Stimulated activated CD4-positive, alpha-beta T cell treated with anti-CD3 and anti-CD28 coated beads, TNF-alpha, amount 100 ng/mL, for 1 hour (primary cell): ENCODE measurements at places on chromosomes 1 and 21.

DNA sequence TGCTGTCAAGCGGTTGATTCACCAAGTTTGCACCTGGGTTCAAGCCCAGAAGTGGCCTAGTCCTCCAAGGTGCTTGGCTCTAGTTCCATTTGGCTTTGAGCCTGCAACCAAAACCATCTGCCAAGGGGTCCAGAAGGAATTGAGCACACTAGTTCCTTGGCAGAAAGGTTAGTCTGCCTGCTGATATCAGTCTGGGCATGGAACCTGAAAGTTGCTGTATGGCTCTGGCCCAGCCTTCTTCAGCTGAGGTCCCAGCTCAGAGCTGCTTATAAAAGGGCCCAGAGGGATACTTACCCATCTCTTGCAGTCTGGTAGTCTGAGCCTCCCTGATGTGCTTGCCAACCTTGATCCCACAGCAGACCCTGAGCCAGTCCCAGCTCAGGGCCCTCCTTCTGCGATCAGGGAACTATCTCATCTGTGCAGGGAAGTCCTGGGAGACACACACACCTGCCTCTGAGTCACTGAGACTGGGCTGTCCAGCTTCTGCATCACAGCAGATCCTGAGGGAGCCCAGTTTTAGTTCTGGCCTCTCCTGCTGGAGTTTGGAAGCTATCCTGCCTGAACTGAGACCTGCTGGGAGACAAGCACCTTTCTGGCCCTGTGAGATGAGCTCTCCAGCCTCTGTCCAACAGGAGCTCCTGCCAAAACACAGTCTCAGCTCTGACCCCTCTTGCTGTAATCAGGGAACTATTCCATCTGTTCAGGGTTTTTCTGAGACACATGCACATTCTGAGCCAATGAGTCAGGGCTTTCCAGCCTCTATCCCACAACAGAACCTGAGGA lies 75.8 kb downstream of the CTH start:
- DNase-seq = no peak

DNA sequence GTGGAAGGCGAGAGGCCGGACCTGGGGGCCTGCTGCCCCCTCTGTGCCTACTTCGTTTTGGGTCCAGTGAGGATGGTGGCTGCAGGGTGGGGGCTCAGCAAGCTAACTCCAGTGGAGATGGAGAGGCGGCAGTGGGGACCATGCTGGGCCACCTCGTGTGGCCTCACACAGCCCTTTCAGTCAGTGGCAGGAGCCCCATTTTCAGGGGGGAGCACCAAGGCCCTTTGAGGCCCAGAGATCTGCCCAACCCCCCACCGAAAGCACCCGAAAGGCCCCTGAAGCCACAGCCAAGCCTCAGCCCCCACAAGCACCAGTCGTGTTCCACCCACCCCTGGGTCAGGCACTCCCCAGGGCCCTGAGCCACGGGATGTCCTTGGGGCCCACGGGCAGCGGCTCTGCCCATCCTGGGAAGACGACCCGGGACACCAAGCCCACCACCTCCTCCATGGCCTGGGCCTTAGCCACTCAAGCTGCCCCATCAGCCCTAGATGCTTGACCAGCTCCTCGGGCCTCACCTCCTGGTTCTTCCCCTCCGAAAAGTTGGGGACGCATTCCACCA lies 345 bp downstream of the FTCD start:
- DNase-seq = no peak

GRCh38 chr1:24992761-24993211 lies 62.7 kb upstream of the RUNX3 start:
- DNase-seq = no peak

GRCh38 chr1:26978901-26979300 lies 14.6 kb upstream of the TRNP1 start:
- DNase-seq = no peak

- no peak for DNase-seq
These were observed 38.8 kb downstream of the ST6GALNAC5 start for GRCh38 chr1:76905876-76906595.

GRCh38 chr1:107524301-107524700 lies 383.5 kb downstream of the NTNG1 start:
- DNase-seq = no peak

- no peak for DNase-seq
These were observed 2.1 kb downstream of the KDM5B start for GRCh38 chr1:202805886-202806844.

DNA sequence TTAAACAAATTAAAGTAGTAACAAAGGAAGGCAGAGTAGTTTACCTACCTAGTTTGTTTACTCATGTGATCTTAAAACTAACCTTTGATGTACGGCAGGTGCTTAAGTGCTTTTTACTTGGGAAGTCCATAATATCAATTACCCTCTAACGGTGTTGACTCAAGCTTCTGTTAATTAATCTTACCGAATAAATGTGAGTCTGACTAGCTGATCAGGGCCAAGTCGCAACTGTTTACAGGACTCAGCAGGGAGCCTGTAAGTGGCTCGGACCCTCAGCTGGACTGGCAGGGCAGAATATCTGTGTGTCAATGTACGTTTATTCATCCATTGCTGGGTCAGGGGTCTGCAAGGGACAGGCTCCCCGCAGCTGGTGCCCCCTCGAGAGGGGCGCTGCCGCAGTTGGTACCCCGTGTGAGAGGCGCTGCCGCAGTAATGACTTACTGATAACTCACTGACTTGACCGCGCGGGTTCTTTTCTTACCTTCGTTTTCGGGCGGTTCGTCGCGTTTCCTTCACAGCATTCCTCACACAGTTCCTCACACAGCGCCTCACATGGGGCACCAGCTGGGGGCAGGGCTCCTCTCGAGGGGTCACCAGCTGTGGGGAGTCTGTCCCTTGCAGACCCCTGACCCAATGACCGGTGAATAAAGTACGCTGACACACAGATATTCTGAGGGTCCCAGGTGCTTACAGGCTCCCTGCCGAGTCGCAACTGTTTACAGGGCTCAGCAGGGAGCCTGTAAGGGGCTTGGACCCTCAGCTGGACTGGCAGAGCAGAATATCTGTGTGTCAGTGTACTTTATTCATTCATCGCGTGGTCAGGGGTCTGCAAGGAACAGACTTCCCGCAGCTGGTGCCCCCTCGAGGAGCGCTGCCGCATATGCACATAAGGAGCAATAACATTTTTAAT lies 3.0 kb downstream of the FMO1 start:
- DNase-seq = no peak

DNA sequence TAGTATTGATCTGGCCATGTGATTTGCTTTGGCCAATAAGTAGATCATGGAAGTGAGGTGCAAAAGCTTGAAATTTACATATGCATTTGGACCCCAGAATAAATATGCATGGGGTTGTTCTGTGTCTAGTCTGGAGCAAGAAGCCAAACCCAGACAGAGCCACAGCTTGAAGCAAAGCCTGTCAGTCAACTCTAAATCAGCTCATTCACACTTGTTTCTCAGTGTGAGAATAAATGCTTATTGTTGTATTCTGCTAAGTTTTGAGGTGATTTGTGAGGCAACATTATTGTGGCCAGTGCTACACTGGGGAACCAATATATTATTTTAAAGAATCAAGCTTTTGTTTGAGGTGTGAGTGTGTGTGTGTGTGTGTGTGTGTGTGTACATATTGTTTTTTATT lies 12.2 kb upstream of the PGLYRP3 start:
- no peak for DNase-seq

- no peak for DNase-seq
These were observed 19.8 kb upstream of the LY9 start for GRCh38 chr1:160776178-160776577.

DNA sequence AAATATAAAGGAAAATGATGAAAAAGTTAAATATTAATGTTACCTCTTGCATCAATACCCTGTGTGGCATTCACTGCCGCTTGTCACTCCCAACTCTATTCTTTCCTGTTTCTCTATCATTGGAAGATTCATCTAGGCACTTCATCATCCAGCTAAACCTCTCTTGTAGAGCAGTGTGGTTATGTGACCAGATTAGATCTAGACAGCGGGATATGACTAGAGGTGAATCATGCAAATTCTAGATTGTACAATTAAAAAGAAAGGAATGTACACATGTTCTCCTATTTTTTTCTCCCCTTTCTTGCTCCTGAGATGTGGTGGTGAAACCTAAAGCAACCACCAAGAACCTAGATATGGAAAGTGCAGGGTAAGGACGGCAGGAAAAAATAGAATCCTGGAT lies 174.1 kb downstream of the LBR start:
- DNase-seq = no peak

GRCh38 chr1:31689379-31689778 lies 14.4 kb downstream of the COL16A1 start:
- no peak for DNase-seq

DNA sequence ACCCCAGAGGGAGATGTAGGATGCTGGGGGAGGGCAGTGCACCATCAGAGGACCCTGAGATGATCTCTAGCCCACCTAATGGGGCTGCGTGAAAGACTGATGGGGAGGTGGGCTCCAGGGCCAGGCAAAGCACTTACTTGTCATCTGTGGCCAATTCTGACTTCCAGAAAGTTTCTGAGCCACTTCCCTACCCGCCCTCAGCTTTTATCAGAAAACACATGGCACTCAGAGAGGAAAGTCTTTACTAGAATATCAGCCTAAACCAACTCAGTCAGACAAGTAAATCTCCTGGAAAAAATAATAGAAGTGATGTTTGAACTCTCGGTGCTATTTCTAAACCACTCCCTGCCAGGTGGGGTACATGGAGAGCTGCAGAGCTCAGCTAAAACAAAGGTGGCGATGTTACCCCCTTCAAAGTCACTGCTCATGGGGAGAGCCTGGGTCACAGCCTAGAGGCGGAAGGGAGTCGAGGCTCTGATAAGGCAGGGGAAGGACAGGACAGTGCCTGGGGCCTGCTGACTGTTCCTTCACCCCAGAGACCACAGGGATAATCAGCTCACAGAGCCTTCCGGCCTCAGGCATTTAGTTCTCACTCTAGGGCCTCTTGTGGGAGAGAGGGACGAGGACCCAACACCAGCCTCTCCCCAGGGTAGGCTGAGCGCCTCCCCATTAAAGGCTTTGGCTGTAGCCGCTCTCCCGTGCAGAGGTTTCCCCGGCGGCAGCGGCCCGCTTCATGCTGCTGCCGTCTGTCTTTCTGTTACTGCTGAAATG lies 14.2 kb downstream of the SMIM12 start:
- DNase-seq = no peak
